ENCODE measurements at places on chromosomes 2 and 18.

- DNase-seq: no peak
Measured at GRCh38 chr2:120471166-120471565, 125.2 kb downstream of the INHBB start.

- DNase-seq: no peak
Measured at GRCh38 chr2:205751569-205752031, 69.3 kb downstream of the NRP2 start.

DNA sequence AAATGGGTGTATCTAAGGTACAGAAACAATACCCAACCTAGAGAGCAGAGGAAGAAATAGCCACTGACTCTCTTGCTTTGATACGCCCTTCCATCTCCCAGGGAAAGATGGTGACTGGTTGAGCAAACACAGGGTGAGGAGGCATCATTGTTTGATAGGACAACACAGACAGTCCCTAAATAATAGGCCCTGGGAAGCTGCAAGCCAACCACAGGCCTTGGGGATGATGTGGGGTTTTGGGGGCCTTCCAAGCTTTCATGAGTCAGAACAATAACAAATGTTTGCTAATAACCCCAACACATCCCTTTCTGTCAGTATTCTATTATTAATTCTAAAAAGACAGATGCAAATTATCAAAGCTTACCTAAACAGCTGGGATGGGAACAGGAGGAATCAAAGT lies 9.8 kb downstream of the LGALSL start:
- DNase-seq: no peak

- DNase-seq: no peak
Measured at GRCh38 chr2:206614811-206615210, 27.5 kb upstream of the FAM237A start.

GRCh38 chr2:171226461-171226860 lies 65.8 kb upstream of the TLK1 start:
- DNase-seq: no peak

DNA sequence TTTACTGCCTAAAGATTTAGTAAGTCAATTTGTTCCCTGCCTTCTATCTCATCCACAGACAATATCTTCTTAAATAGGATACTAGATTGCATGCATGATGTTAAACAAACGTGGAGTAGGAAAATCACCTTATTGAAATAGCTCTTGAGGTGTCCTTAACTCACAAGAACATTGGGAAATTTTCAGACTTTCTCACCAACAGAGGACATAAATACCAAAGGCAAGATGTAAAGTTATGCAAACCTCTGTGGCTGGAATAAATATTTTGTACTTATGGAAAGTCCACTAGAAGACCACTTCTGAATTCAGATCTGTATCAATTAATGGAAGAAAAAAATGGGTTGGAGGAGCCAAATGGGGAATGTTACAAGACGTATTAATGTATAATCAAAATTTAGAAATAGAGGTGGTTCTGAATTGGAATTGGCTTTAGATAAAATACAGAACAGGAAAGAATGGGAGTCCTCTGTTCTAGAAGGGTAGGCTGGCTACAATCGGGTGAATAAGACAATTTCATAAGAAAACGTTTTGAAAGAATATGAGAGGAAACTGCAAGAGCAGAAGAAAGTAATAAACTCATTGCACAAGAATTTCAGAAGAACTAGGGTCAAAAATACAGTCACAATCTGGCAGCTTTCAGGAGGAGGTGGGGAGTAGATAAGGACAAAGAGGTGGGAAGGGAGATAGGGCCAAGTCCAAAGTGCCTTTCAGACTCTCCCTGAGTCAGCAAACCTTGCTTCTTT lies 69.3 kb upstream of the FN1 start:
- no peak for DNase-seq

GRCh38 chr2:217838409-217838831 lies 164.4 kb downstream of the TNS1 start:
- no peak for DNase-seq

GRCh38 chr2:40955635-40956034 lies 503.7 kb upstream of the SLC8A1 start:
- no peak for DNase-seq

GRCh38 chr2:175792199-175792598 lies 209.9 kb downstream of the LNPK start:
- DNase-seq: no peak

GRCh38 chr2:63736354-63736753 lies 105.3 kb upstream of the UGP2 start:
- DNase-seq: no peak

DNA sequence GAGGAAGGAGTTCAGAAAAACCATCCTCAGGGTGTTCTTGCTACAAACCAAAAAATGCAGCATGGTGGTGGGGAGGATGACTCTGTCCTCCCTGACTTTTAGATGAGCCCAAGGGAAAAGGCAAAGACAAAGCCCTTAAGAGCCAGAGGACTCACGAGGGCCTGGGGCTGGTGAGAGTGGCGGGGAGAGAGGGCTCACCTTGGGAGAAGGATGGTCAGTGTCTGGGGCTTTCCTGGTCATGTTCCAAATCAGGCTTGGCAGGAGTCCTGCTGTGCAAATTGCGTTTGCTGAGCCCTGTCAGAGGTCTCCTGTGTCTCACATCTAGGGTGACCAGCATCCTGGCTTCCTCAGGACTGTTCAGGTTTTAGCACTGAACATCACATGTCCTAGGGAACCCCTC lies 4.7 kb downstream of the UGT1A1 start:
- DNase-seq: no peak

DNA sequence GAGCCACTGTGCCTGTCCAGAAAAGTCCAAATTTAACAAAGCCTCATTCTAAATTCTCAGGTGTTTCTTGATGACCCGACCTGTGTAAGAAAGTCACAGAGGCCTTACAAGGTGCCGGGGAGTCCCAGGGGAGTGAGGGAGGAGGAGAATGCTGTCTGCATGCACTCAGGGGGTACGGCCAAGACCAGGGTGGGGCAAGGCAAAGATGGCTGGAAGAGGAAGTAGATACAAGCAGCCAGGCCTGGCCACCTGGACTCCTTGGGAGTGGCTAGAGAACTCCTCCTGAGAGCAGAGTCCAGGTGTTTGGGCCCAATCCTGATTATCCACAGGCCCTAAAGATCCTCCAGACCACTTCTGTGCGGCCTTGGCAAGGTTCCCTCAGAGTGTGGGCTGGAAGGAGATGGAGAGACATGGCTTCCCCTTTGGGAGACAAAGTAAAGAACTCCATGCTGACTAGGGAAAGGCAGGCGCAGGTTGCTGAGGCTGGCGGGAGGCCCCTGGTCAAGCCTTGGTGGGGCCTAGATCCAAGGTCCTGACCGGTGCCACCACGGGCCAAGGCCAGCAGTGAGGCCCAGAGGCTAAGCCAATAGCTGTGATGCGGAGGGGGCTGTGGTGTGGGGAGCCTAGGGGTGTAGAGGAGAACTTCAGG lies 74.7 kb downstream of the COPS8 start:
- no peak for DNase-seq

GRCh38 chr2:49928551-49928950 lies 774.2 kb upstream of the FSHR start:
- DNase-seq: no peak

- DNase-seq: no peak
Measured at GRCh38 chr2:211407076-211407475, 850.7 kb downstream of the CPS1 start.

DNA sequence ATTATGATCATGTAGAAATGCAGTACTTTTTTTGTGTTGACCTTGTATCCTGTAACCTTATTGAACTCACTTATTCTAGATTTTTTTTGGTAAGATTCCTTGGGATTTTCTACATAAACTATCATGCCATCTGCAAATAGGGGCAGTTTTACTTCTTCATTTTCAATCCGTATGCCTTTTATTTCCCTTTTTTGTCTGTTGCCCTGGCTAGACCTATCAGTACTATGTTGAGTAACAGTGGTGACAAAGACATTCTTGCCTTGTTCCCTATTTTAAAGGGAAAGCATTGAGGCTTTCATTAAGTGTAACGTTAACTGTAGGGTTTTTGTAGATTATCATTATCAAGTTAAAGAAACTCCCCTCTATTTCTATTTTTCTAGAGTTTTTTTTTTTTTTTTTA lies 92.3 kb downstream of the LYPD1 start:
- no peak for DNase-seq

DNA sequence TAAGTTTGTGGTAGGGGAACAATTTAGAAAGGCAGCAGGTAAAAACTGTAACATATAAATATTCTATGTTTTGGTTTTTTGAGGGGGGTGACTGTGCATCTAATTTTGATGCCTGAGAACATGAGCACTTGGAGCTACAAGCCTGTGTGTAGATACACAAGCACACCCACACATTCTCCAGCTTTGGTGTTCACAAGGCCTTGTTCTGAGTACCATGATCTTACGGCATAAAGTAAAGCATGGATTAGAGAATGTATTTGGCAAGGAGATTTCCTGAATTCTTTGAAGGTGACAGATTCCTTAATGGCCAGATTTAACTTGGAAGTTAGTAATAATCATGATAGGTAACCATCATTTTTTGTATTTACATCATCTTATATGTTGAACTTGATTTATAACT lies 42.7 kb downstream of the MAP3K20 start:
- DNase-seq: no peak

GRCh38 chr2:234981197-234982095 lies 29.6 kb downstream of the SH3BP4 start:
- no peak for DNase-seq
